ENCODE measurements at places on chromosomes 12 and 14.

GRCh38 chr12:50271724-50272247, 11.5 kb downstream of the LIMA1 start:
- DNase-seq, result no peak

- no peak for DNase-seq
Measured at GRCh38 chr14:32710731-32711680, 227.7 kb upstream of the NPAS3 start.

DNA sequence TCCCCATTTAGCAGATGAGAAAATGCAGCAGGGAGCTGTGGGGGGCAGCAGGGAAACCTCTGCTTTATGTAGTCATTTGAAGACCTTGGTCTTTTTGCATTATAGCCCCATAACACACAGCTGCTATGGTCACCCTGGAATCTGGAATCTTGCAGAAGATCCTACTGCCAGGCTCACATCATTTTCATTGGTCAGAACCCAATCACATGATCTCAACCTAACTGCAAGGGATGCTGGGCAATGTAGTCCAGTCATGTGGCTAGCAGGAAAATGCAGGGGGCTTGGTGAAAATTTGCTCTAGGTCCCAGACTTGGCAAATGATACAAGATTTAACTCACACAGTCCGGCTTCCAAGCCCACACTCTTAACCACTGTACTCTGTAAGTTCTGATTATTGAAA, 1028.7 kb downstream of the AACS start:
- DNase-seq, result no peak

GRCh38 chr14:20499881-20500280, 5.5 kb upstream of the RNASE10 start:
- no peak for DNase-seq

DNA sequence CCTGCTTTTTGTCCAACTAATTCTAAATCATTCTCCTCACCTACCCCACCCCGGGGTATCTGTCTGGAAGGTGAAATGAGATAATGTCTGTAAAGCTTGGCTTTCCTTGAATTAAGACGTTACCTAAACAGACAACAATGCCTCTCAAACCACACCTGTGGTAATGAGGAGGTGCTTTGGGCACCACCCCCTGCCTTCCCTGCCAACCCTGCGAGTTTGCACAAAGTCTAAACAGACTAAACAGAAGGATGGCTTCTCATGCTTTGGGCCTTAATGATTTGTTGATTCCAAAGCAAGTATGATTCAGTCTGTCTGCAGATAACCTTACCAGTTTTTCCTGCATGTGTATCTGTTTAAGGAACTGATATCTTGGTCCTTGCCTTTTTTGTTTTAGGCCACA, 82.4 kb downstream of the ZFC3H1 start:
- DNase-seq, result no peak

- DNase-seq, result no peak
Measured at GRCh38 chr14:100336618-100337530, 13.7 kb downstream of the SLC25A47 start.

DNA sequence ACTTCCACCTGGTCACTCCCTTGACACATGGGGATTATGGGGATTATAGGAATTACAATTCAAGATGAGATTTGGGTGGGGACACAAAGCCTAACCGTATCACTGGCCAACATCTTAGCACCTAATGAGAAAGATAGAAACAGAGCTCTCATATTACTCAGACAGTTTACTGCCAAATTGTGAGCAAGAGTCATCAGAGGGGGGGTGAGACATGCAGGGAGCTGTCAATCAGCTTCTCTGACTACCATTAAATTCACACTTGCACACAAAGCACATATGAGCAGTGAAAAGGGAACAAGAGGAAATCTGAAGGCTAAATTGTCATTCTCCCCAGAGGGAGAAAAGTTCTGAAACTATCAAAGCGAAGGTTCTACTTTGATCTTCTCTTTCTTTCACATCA, 78.1 kb upstream of the GRIN2B start:
- DNase-seq, result no peak

GRCh38 chr12:19800884-19801283, 361.6 kb downstream of the AEBP2 start:
- no peak for DNase-seq

- no peak for DNase-seq
Measured at GRCh38 chr12:68865399-68866164, 57.6 kb downstream of the MDM2 start.

DNA sequence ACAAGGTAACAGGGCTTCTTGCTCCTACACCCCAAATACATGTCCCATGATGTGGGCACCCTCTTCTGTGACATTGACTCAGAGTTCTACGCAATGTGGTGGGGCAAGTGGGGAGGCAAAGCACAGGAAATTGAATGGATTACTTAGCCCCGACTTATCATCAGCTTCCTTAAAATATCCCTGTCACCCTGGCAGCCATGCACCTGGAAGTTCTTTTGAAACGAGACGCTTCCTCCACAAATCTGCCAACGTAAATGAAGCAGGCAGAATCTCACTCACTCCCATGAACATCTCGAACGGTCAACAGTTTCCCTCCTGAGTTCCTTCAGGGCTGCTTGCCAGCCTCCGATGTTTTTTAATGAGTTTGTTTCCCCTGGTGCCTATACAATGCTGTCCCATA, 33.5 kb downstream of the RNFT2 start:
- DNase-seq, result no peak

DNA sequence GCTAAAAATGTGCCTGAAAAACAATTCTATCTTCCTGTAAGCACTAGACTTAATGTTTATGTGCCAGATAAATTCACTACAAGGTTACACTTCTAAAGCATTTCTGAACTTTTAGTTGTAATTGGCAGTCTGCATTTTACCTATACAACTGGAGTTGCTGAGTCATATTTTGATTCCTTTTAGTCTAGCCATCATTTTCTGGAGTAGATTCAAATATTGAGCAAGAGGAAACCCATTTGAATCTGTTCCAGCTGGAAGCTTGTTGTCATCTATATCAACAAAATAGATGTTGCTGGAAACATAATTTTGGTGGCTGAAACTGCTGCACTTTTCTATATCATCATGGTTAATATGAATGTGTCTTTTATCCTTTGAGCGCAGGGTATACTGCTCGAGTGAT, 122.2 kb upstream of the CCDC175 start:
- no peak for DNase-seq

GRCh38 chr12:19095756-19096480, 33.6 kb upstream of the PLEKHA5 start:
- no peak for DNase-seq

DNA sequence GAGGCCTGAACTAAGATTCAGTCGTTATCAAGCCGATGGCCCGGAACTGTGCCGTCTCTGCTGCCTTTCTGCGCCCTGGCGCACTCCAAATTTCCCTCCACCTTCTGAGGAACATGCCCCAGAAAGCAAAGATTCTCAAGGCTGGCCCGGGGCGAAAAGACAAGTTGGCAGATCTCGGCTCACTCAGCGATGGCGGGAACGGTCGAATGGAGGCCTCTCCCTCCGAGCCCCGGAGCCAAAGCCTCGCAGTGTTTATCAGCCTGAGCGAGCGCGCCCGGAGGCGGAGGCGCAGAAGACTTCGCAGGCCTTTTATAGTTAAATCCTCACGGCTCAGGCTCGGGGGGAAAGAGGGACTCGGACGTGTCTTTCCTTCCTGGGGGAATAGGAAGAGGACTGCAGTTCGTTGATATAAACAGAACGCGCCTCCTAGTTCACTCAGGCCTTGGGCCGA, 5.6 kb downstream of the TBX5 start:
- DNase-seq, result no peak

GRCh38 chr12:110065540-110065939, 17.2 kb upstream of the C12orf76 start:
- no peak for DNase-seq

DNA sequence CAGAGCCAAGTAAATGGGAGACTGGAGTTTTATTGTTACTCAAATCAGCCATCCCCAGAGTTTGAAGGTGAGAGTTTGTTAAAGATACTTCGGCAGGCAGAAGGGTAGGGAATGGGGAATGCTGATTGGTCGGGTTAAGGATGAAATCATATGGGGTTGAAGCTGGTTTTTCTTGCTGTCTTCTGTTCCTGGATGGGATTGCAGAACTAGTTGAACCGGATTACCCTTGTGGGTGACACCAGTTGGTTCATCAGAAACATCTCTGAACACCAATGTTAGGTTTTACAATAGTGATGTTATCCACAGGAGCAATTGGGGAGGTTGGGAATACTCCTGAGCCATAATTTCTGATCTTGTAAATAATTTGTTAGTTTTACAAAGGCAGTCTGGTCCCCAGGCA, 18.7 kb upstream of the SMCO2 start:
- DNase-seq, result no peak

GRCh38 chr12:109518820-109519665, 41.6 kb downstream of the UBE3B start:
- DNase-seq, result peak; percentile 58

GRCh38 chr12:129339336-129339735, 486.1 kb downstream of the GLT1D1 start:
- no peak for DNase-seq

DNA sequence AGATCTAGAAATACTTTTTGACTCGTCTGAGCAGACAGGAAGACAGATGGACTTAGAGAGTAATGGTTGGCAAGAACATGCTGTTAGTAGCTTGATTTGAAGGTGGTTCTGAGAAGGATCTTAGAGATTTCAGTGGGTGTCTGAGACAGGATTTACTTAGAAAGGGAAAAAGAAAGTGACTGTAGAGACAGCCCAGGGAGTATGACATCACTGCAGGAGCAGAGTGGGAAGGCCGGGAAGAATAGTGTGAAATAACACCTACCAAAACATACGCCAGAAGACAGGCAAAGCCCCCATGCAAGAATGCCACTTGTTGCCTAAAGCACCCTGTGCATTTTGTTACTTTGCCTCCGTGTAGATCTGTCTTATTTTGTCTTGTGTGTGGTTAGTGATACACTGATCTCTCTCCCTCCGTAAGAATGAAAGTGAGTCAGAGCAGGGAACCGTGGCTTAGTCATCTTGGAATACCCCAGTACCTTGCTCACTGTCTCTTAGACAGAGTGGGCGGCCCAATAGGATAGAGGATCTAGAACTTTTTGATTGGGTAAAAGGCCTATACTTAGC, 161.3 kb upstream of the IFNG-AS1 start:
- peak; percentile 25 for DNase-seq

- DNase-seq, result no peak
Measured at GRCh38 chr12:58814036-58814435, 106.3 kb downstream of the LRIG3 start.

Measured in CD4-positive, alpha-beta T cell treated with Interleukin-17A for 1 hour (primary cell).